Karpas-422 (cell line): ENCODE measurements at places on chromosomes 1 and 21. TPM values are rescaled to one million over a fixed set of nuclear protein-coding genes. Genes with fewer than 3 reads are reported as not detected.

The VHLL gene
- total RNA-seq: not detected in 2 replicates

The FCGR3A gene
- total RNA-seq: not detected in 2 replicates

The TMPRSS3 gene
- not detected in 2 replicates for total RNA-seq

The CHODL gene
- 0.14 TPM in 1 of 2 replicates, not detected in the other for total RNA-seq

The ARHGEF16 gene
- total RNA-seq: not detected in 2 replicates

The PEAR1 gene
- total RNA-seq: 0.22 TPM in 1 of 2 replicates, not detected in the other

DNA sequence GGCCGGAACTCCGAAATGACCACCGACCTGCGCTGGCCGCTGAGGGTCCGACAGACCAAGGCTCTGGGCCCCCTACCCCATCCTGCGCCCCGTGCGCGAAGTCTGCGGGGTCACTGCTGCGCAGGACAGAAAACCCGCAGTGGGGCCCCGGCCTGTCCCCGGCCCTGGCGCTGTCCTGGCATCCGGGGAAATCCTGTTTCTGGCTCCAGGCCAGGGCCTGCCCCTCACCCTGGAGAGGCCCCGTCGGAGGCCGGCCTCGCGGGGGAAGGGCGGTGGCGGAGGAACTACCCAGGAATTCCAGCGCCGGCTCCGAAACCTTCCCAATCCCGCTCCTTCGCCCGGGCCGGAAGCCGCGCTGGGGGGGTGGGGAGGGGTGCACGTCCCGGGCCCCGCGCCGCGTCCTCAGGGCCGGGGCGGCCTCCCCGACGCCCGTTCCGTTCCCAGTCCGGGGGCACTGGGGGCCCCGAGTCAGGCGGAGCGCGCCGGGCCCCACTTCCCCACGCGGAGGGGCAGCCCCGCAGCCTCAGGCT, 77.0 kb downstream of the MORN1 start:
- no peak for DNase-seq

DNA sequence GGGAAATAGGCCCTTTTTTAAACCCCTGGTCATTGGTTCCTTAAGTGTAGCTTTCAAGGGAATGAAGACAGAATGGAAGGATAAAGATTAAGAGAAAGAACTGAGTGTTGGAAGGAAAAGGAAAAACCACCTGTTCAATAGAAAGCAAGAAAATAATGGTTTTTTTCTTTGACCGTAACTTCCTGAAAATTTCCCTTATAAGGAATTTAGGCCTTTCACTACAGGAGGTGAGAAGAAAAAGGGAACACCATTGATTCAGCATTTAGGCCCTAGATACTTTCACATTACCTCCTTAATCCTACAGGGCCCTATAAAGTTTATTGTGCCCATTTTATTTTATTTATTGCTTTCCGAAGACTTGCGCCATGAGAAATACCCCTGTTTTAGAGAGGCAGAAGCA, 18.9 kb downstream of the KPNA6 start:
- DNase-seq: no peak

DNA sequence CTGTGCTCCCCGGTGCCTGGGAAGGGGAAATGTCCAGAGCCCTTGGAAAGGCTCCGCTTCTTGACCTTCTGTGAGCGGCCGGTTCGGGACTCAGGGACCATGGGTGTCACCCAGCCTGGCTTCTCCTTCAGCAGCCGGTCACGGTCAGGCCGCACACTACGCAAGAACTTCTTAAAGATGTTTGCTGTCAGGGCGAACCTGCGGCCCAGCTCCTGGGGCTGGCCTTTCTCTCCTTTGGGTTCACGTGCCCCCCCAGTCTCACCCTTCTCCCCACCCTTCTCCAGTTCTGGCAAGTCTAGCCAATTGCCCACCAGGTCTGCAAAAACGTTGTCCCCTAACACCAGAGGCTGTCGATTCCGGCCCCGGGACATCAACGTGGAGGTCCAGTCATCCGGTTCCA, 12.1 kb downstream of the INKA2 start:
- DNase-seq: no peak

GRCh38 chr1:170538687-170539086, 6.7 kb downstream of the GORAB start:
- DNase-seq: no peak

DNA sequence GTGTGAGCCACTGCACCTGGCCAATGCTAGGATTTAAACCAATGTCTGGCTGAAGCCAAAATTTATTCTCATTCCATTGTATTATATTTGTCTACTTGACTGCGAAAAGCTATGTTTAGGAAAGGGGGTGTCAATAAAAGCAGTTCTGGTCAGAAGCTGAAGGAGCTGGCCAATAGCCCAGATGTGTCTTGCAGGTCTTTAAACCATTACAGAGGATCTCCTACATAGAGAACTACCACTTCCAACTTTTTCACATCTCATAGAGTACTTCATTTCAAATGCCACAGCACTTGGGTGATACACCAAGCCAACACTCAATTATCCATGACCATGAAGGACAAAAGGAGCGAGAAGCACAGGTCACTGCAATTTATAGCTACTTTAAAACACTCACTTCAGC, 2.5 kb downstream of the SYT11 start:
- no peak for DNase-seq

DNA sequence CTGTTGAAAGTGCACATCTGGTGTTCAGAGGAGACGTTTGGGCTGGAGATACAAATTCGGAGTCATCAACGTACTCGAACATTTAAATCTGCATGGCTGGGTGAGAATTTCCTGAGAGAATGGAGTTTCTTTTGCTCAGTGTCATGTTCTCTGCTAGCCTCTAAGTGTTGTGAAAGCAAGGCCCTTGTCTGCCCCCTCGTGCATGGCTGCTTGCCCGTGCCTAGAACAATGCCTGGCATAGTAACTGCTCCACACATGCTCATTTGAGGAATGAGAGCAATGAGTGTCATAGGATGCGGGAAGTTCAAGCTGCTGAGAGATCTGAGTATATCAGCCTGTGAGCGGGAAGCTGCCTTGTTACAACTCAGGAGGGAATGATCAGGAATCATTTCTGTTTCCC, 171.1 kb upstream of the CSF3R start:
- peak; percentile 71 for DNase-seq

DNA sequence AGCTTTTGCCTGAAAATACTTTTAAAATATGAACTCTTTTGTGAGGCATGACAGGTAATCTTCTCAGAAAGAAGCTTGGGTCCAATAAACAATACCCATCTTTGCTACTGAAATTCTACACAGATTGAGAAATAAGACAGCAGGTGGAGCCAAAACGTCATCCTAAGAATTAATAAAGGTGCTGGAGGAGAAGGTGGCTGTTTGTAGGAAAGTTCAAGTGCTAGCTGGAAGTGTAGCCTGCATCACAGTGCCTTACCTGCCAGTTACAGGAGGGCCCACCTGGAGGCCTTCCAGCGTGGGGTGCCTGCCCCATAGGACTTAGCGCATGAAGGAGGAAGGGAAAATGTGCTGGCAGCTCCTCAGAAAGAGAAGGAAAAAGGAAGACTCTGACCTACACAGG, 93.7 kb downstream of the TTC3 start:
- DNase-seq: peak; percentile 60

GRCh38 chr1:170122366-170122765, 23.4 kb upstream of the NTMT2 start:
- no peak for DNase-seq

DNA sequence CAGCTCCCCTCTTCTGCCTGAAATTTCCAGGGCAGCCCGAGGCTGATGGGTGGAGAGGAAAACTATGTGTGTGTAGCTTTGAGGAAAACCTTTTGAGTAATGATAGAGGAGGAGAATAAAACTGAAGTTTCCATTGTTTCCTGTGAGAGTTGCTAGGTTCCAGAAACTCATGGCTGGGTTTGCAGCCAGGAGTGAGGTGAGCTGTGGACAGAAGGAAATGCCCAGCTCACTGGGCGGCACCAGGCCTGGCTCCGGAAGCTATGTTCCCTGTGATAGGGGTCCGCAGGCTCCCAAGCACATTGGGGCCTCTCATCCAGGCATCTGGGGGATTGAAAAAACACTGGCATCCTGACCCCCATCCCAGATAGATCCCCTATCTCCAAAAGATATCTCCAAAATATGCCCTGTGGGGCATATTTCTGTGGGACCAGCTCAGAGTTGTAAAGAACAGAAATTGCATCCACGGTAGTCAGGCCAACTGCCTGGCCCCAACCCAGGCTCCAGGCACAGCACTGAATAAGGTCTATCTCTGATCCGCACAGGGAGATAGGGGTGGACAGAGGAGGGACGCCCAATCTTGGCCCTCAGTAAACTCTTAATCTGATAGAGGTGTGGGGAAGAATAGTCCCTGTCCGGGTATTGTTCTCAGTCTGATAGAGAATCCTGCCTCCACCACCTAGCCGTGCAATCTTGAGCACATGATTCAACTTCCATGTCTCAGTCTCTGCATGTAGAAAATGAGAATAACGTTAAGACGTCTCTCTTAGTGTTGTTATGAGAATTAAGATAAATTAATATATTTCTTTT, 1.8 kb upstream of the HSPG2 start:
- DNase-seq: no peak

DNA sequence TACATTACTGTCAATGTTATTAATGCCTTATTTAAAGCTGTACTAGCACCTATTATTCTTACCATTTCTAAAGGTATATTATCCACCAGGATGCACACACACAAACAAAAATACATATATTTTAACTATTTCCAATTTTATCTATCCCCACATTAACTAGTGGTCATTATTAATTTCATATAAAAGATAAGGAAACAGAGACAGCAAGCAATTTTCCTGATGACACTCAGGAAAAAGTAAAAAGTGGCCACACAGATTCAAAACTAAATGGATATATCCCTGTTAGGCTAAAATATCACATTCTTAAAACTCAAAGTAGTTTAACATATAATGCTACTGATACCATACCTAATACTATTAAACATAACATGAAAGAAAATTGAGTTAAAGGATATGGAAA, 534.1 kb downstream of the KCNT2 start:
- DNase-seq: no peak

DNA sequence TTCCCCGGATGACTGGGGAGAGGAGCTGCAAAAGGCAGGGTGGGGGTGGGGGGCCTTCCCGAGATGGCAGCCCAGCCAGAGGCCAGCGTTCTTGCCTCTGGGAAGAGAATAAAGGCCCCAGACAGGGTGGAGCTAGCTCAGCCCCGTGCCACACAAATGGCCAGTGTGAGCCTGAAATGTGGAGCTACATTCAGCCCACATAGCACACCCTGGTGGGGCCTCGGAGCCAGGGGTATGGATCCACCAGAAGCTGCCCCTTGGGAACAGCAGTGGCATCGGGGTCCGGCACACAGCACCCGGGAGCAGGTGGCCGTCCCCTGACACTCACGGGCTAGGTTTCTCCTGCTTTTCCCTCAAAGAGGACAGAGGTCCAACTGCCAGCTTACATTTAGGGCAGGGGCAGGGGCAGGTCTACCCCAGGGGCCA, 93.9 kb downstream of the PDE9A start:
- no peak for DNase-seq

DNA sequence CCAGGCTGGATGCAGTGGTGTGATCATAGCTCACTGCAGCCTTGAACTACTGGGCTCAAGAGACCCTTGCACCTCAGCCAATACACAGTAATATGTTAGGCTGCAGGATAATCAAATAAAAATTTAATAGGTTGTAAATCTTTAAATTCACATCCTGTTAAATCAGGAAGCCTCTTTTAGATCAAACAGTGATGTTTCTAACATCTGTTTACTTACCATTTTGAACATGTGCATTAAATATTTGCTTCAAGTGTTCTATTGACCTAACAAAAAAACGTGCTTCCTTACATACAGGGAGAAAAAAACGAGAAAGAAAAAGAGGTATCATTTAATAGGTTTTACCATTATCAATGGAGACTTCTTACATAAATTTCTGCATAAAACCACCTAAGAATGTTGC, 70.6 kb downstream of the IARS2 start:
- DNase-seq: no peak

DNA sequence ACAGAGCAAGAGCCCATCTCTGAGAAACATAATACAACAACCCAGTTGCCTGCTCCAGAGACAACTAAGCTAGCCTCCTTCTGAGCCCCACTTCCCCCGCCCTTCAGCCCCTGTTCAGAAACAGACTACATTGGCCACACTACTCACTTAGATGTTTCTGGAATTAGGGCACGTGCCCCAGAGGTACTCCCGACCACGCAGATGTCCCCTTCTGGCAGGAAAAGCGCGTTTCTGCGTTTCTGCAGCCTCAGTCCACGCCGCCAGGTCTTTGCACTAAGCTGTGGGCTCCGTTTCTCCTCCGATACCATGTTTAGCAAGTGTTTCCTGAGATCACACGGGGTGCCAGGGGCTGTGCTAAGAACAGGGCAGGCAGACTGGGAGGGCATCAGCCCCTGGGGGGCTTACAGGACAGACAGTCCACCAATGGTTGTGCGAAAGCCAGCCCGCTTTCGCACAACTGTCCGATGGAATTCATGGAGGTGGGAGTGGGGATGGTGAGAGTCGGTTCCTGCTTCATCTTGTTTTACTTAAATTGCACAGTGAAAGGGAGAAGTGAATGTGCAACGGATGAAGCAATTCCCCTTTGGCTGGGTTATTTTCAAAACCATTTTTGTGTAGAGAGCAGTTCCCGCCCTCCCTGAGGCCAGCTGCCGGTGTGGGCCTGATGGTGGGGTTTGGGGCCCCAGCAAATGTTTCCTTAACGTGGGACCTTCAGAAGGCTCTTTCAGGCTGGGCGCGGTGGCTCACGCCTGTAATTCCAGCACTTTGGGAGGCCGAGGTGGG, 2.7 kb downstream of the PIK3CD start:
- peak; percentile 89 for DNase-seq
